ENCODE measurements at places on chromosomes 16 and 17.

GRCh38 chr16:81487301-81487720 lies 42.7 kb downstream of the CMIP start:
- DNase-seq: no peak

DNA sequence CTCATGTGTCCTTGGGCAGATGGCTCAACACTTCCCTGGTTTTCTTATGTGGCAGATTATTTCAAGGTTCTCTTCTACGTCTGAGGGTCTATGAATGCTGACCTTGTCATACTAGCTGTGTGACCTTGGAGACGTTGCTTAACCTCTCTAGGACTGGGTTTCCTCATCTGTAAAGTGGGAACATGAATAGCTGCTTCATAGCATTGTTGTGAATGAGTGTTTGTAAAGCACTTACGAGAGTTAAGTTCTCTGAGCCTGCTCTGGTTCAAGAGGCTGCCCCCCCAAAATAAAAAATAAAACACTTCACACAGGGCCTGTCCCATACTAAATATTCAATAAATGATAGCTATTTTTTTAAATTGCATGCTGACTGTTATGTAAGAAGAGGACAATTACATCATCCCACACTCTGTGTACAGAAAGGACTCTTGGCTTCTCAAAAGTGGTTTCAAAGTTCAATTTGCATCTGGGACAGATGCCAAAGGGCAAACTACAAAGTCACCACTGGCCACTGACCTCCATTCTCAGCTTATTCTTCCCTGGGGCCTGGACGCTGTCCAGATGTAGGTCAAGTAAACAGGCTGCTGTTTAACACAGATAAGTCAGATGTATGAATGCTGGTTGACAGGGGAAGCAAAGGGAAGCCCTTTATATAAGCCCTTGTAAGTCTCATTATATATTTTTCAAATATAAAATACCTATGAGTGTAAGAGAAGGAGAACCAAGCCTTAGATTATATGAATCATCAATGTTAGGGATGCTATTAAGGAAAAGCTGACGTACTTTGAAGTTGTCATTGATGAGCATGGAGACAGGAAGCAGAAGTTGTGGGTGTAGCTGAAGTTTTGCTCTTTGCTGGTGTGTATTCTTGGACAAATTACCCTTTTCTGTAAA lies 15.4 kb upstream of the NDEL1 start:
- DNase-seq: no peak

- no peak for DNase-seq
These were observed 16.1 kb downstream of the ESRP2 start for GRCh38 chr16:68219725-68220351.

DNA sequence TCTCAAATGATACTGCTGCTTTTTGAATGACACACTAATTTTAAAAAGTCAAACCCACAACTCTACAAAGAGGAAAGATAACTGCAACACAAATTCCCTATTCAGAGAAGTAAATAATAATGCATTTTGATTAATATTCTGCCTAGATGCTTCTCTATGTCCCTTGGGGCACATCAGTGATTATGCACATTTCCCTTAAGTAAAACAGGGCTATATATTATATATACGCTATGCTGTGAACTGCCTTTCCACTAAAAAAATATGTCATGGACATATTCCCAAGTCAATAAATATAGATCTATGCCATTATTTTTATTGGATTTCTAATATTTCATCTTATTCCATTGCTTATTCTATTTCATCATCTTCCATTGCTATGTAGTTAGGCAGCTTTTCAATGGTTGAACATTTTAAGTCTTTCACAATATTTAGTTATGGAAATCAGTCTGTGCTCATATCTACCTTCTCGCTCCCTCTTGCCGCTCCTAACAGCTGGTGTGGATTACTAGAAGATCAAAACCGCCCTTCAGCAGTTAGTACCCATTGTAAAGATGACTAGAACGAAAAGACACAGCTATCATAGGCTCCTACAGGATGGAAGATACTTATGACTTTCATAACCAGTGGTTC lies 468.2 kb upstream of the GOT2 start:
- DNase-seq: no peak

DNA sequence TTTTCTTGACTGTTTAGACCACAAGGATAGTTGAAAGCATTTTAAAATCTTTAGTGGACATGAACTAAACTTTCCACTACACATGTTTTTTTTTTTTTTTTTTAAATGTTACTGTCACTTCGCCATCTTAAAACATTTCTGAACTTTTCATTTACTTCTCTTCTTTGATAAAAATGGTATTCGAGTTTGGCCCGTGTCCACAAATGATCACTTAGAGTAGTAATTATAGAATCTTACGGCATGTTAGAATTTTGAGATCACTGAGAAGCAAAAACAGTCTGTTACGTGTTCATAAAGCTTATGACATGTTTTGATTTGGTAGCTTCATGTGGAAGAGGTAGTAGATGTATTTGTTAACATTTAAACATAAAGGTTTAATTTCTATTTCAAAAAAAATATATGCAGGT lies 1.1 kb downstream of the NSRP1 start:
- no peak for DNase-seq

GRCh38 chr17:81069135-81069645 lies 34.2 kb downstream of the BAIAP2 start:
- DNase-seq: no peak

GRCh38 chr16:62298600-62298999 lies 262.4 kb upstream of the CDH8 start:
- no peak for DNase-seq

DNA sequence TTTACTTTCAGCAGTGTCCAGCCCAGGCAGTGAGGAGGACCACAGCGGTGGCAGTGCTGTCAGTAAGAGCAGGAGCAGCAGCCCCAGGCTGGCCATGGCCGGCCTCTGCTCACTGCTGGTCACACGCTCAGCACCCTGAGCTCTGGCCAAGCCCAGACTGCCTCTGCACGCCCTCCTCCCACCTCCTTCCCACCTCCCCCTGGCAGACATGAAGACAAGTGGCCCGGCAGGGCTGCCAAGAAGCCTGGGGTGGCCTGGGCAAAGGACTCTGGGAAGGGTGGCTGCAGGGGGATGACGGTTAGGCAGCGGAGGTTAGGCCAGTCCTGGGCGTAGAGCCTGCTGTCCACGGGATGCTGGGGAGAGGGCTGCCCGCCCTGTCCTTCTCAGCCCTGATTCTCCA lies at the start of gene C16orf89:
TSS of gene C16orf89 (minus strand) at position 144 of the 400 bp plus-strand sequence. CDS start at position 96, 48 bp downstream.
- DNase-seq: no peak

DNA sequence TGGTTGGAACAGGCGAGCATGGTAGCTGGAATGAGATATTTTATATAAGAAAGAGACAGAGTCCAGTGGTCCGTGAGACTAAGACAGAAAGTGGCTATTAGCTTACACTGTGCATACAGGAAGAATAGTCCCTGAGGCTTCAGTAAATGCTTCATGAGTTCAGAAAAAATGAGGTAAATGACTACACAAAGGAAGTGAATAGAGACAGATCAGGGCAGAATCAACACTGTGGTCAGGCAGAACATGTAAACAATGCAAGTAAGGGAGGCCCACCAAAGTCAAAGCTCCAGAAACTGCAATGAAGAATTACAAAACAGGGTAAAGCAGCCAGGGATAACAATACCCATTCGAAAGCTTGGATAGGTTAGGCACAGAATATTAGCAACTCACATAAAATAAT lies 4.8 kb downstream of the ABCA10 start:
- DNase-seq: no peak

DNA sequence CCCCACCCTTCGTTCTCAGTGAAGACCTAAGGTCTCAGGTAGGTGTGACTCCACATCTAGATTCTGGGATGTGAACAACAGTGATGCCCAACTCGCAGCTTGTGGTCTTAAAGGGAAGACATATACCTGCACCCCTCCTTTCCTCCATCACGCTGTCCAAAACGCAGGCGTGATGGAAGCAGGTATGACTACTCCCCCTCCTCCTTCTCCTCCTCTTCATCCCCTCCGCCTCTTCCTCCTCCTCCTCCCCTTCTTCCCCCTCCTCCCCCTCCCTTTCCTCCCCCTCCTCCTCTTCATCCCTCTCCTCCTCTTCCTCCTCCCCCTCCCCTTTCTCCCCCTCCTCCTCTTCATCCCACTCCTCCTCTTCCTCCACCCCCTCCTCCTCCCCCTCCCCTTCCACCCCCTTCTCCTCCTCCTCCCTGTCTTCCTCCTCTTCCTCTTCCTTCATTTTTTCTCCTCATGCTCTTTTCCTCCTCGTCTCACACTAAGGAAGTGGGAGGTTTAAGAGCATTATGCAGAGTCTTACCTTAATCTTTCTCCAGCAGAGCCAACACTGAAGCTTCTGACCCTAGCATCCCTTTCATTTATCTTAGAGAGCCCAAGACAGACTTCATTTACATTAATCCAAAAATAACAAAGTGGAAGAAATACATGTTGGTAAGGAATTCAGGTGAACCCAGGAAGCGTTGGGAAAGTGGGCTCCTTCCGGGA lies 352.5 kb downstream of the FOXL1 start:
- DNase-seq: no peak

- DNase-seq: no peak
These were observed 36.8 kb downstream of the TMEM132E start for GRCh38 chr17:34616148-34616547.
